ENCODE measurements at places on chromosomes 1 and 21.

DNA sequence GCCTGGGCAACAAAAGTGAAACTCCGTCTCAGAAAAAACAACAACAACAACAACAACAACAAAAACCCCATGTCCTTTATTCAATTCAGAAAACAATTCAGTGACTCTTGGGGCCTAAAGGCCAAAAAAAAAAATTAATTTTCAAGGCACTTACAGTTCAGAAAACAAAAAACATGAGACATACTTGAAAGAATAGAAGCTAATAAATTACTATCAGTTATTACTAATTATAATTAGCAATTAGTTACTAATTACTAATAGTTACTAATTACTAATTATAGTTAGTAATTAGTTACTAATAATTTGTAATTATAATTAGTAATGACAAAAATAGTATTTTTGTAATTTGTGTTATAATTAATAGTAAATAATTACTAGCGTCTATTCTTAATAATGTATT, 56.8 kb upstream of the MPC2 start:
- no peak for DNase-seq

DNA sequence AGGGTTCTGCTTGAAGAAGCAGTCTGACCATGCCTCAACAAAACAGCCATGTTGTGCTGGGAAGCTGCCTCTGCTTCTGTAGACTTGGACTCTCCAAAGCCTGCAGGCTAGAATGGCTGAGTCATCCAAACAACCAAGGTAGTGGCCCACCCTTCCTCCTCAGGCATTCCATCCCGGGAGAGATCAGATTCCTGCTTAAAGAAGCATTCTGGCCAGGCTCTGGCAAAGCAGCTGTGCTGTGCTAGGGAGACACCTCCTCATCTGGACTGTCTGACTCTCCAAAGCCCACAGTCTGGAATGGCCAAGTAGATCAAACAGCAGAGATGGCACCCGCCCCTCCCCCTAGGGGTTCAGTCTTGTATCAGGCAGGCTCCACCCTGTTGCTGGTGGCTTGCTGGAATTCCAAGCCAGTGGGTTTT, 38.3 kb upstream of the F3 start:
- DNase-seq = no peak

DNA sequence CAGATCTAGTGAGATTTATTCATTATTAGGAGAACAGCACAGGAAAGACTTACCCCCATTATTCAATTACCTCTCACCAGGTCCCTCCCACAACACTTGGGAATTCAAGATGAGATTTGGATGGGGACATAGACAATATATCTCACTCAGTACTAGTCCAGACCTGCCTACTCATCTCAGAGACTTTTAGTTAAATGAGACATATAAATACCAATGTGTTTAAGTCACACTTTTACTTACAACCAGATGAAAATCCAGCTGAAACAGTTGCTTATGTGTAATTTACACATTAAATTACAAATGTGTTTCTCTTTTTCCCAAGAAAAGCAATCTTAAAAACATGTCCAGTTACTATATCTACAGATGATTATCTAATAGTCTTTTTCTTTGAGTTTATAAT, 1145.6 kb downstream of the KCNT2 start:
- DNase-seq = no peak

DNA sequence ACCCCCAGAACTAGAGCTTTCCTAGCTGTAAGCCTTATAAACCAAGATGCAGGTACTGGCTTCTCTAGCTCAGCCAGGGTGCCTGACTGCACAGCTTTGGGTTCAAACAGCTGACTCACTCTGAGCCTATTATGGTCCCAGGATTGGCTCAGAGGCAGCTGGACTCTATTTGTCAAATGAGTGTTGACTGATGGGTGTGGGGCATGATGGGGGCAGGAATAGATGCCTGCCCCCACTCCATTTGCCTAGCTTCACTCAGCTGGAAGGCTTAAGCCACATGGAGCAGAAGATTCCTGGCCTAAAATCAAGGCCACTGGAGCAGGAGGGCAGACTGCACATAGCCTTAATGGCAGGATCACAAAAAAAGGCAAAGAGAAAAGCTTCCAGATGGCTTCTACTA, 90.5 kb downstream of the PIK3R3 start:
- DNase-seq = no peak

GRCh38 chr1:221335161-221336101, 406.5 kb downstream of the DUSP10 start:
- DNase-seq = no peak

DNA sequence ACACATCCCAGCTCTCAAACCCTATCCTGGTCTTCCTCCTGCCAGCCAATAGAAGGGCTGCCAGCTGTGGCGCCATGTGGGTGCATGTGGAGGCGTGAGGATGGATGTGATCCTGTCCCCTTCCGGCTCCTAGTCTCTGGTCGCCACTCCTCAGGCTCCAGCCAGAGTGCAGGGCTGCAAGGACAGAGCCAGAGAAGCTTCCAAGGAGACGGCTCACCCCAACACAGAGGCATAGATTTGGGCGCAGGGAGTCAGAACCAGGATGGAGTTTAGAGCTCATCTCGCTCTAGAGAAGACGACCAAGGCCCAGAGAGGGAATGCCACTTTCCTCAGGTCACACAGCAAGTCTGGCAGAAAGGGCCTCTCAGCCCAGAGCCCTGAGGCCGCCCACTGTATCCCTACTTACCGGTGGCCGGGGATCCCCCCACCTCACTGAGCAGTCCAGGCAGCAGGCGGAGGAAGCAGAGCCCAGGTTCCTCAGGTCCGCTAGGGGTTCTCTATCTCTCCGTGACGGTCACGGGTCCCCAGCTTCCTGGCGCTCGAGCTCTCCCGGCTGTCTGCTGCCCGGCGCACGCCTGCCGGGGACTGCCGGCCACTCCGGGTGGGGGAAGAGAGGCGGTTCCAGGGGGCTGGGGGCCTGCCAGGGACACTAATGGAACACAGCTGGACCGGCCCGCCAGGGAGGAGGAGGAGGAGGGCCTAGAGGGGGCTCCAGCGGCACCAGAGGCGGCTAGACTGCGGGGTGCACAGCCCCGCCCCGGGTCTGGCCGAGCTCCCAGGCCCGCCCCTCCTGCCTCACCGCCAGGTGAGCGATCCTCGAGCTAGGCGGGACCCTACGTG, at the start of gene COL16A1:
Gene COL16A1 (minus strand): TSS at position 587 of the 840 bp plus-strand sequence. CDS start 1,824 bp downstream, outside the sequence.
- no peak for DNase-seq

DNA sequence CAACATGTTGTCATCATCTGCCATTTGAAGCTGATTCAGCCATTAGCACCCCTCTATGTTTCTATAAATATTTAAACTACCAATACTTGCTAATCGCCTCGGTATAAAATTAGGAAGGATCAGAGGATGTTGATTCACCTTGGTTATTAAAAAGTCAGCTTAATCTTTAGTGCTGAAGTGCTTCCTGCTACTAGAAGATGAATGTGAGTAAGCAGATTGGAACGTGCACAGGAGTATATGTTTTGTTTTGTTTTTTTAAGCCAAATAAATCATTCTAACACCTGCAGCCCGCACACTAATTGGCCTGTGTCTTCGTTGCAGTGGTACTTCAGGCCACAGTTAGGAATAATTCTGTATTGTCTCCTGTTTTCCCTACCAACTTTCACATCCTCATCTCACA, 485.7 kb downstream of the AJAP1 start:
- DNase-seq = no peak

DNA sequence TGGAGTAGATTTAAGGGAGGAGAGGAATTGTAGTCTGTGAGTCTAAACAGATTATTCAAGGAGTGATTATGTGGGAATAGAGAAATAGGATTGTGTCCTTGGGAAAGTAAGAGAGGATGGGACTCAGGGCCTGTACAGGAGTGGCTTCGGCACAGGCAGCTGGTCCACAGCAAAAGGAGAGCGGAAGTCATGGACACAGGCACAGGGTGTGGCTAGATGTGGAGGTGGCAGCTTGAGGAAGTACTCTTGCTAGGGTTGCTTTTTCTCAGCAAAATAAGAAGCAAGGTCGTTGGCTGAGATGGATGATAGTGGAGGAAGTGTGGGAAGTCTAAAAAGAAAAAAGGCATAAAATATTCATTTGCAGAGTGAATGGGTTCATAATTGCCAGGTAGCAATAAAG, 18.5 kb upstream of the ZNF648 start:
- DNase-seq = no peak

DNA sequence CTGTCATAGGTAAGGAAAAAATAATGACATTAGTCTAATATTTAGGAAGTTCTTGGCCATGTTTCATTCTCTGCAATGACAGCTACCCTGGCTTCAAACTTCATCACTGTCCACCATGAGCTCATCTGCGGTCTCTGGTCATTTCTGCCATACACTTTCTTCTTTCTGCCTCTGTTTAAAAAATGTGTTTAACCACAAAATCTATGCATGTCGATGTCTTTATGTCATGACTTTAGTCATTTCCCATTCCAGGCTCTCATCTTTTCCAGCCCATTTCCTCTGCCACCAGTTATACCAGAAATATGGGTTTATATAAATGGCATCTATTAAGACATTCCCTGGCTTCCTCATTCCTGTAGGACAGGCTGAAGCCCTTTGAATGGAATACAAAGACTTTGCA, 68.5 kb upstream of the DUSP10 start:
- no peak for DNase-seq

DNA sequence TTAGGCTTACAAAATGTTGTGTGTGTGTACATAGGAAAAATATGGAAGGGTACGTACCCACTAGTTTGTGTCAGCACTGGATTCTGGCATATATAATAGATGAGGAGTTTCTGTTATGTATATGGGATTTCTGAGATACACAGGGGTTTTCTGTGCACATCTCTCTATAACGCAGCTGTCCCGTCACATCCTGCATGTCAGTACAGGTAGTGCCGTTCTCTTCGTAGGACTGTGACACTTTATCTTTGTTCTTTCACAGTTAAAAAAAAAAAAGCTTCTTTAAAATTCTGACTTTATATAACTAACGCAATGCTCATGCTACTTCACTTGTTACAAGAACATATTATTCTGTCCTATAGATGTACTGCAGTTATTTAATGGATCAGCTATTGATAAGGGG, 42.9 kb downstream of the ADARB1 start:
- DNase-seq = no peak

DNA sequence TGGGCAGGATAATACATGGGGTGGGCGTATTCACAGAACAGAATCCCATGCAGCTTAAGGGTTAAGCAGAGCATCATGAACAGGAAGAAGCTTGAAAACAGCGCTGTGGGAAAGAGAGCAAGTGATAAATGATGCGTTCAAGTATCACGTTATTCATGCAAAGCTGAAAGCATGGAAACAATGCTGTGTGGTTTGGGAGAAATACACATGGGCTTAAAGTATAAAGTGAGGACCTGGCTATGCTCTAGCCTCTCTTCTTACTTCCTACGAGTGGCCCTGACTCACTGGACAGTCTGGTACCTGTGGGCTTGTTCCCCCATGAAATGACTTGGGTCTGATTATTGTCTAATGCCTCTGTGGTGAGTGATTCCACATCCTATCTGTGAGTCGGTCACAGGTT, 25.7 kb downstream of the TMPRSS2 start:
- no peak for DNase-seq

GRCh38 chr1:74995821-74996220, 138.4 kb upstream of the LHX8 start:
- DNase-seq = no peak

- no peak for DNase-seq
Observed at GRCh38 chr21:44911068-44911383, 9.7 kb downstream of the ITGB2 start.

- no peak for DNase-seq
Observed at GRCh38 chr1:203251466-203251865, 22.0 kb upstream of the CHIT1 start.

DNA sequence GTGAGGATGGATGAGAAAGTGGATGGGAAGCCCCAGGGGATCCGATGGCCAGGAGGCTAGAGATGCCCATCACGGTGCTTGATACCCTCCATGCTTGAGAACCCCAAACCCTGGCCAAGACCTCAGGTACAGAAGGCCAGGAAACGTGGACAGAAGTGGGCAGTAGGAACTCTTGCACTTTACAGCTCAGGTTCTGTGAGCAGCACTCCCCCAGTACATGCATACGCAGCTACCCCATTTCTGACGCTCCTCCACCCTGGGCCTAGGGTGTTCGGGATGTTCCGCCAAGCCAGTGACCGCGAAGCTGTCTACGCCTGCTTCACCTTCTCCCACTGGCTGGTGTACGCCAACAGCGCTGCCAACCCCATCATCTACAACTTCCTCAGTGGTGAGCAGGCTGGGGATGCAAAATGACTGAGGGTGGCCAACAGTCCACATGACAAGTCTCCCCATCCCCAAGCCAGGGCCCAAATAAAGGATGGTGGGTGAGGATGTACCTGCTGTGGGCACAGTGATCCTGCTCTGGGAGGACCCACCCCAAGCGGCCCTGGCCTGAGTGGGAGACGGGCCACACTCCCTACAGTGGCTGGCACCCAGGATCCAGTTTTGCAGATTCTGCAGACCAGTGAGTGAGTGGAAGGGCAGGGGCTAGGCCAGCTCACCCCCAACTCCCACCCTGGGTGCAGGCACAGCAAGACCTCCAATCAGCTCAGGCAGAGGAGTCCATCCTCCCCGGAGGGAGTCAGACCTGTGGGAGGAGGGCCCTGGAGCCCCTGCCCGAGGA, 7.4 kb downstream of the HCRTR1 start:
- DNase-seq = no peak

GRCh38 chr1:30639881-30640452, 83.4 kb downstream of the MATN1 start:
- no peak for DNase-seq

GRCh38 chr1:177800400-177801088, 169.3 kb downstream of the SEC16B start:
- no peak for DNase-seq

GRCh38 chr21:45727390-45727789, 83.9 kb downstream of the PCBP3 start:
- no peak for DNase-seq

Measured in effector memory CD8-positive, alpha-beta T cell (primary cell).